Activated naive CD8-positive, alpha-beta T cell treated with anti-CD3 and anti-CD28 coated beads, Interleukin-2, amount 50 U/mL, for 24 hours (primary cell): ENCODE measurements at places on chromosomes 5 and 9.

- DNase-seq = peak; percentile 36
Observed at GRCh38 chr9:83538172-83538889, at the start of gene FRMD3. FRMD3 (minus strand) TSS chr9:83538401; CDS start chr9:83538231, 170 bp downstream.

GRCh38 chr5:158701406-158702177, 398.1 kb downstream of the EBF1 start:
- DNase-seq = no peak

DNA sequence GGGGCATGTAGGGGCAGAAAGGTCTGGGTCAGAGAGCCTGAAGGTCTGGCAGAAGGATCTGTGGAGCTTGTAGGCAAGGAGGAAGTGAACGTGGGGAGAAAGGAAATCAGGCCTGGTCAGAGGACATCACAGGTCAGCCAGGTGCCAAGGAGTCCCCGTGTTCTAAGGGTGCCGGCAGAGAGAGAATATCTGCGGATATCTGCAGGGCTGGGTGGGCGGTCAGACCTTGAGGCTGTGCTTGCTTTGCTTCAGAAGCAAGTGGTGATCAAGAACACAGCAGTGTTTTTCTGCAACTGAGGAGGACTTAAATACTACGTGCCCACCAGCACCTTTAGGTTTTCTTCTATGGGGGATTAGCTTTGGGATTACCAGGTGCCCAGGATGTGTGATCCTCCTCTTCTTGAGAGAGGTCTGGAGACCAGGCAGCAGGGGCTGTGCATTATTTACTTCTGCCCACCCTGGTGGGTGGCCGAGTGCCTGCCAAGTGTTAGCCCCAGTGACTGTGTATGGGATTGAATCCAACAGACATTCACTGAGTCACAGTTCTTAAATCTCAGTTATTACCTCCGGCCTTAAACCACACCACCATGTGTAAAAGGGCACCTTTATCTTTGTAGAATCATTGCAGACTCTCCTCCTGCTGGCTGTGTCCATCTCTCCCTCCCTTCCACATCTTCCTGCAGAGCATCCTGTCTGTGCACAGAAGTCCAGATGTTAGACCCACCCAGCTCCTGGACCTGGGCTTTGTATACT, 12.5 kb upstream of the SHB start:
- DNase-seq = no peak

- DNase-seq = peak; percentile 60
Observed at GRCh38 chr9:133737774-133738639, at the start of gene SARDH. SARDH (minus strand) TSS chr9:133738352; CDS start chr9:133734173, 4,179 bp downstream.

GRCh38 chr9:135884328-135885035, 22.9 kb downstream of the CAMSAP1 start:
- no peak for DNase-seq

- peak; percentile 18 for DNase-seq
Observed at GRCh38 chr9:95463148-95464060, 53.4 kb downstream of the PTCH1 start.

DNA sequence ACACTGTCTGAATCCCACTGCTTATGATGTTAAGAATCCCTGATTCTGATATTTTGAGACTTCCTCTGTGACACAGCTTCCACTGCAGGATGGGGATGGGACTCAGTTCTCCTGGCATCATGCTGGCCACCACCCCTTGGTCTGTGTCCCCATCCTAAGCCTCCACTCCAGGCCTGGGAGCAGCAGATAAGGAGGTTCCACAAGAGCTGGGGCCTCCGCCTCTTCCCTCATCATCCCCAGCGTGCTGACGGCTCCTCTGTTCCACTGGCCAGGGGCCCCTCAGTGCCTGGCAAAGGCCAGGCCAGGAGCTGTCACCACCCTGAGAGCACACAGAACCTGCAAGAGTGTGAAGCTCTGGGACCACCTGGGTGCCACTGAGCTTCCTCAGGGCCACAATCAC, 40.6 kb downstream of the CAMK2A start:
- no peak for DNase-seq

GRCh38 chr5:86679949-86680348, 62.2 kb downstream of the COX7C start:
- DNase-seq = no peak

DNA sequence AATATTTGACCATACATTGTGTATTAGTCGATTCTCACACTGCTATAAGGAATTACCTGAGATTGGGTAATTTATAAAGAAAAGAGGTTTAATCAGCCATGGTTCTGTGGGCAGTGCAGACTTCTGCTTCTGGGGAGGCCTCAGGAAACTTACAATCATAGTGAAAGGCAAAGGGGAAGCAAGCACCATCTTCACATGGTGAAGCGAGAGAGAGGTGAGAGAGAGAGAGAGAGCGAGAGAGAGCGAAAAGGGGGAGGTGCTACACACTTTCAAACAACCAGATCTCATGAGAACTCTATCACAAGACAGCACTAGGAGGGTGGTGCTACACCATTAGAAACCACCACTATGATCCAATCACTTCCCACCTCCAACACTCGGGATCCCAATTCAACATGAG, 4.1 kb upstream of the GRAMD2B start:
- no peak for DNase-seq

- no peak for DNase-seq
Observed at GRCh38 chr9:30732060-30732459, 1652.4 kb upstream of the ACO1 start.

DNA sequence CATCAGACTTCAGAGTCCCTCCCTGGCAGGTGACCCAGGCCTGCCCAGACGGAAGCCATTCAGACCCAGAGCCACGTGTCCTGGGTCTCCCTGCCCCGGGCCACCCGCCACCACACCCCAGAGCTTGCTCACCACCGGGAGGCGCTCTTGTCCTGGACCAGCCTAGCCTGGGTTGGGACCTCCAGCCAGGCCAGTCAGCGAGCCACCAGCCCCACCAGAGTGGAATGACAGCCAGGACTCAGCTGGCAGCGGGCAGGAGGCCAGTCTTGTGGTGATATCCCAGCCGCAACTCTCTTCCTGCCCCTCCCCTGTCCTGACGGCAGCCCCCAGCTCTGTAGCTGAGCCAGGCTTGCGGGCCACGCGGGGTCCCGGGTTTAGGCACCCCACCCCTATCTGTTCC, 1.7 kb upstream of the PTGDS start:
- peak; percentile 57 for DNase-seq

GRCh38 chr5:88821161-88821560, 61.8 kb downstream of the MEF2C start:
- DNase-seq = no peak

- DNase-seq = no peak
Observed at GRCh38 chr9:37350486-37351190, 71.9 kb upstream of the GRHPR start.

DNA sequence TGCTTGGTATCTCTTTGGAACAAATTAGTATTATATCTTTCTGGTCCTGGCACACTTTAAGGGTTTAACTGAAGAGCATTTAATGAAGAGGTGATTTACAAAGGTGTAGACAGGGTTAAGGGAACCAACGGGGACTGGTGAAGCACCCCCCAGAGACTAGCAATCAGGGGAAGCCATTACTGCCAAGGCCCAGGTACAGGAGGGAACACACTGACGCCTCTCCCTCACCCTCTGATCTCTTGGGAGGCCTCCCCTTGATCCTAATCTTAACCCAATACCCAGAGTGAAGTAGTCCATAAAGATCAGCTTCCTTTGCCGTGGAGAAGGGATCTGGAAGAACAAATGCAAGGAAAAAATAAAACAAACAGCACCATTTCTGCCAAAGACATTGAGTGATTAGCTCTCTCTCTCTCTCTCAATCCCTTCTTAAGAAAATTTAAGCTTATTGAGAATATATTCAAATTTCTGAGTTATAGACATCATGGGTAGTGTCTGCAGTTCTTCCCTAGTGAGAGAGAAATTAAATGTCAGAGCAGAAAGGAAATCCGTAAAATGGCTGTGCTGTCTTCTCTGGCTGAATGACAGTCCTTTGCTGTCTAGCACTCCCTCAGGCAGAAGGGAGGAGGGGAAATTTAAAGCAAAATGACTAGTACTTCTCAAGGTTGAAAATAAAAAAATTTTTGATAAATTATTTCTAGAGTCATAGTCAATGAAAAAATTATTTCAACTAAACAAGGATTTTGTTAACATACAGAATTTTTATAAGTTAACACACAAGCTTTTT, 20.0 kb downstream of the F2R start:
- no peak for DNase-seq

DNA sequence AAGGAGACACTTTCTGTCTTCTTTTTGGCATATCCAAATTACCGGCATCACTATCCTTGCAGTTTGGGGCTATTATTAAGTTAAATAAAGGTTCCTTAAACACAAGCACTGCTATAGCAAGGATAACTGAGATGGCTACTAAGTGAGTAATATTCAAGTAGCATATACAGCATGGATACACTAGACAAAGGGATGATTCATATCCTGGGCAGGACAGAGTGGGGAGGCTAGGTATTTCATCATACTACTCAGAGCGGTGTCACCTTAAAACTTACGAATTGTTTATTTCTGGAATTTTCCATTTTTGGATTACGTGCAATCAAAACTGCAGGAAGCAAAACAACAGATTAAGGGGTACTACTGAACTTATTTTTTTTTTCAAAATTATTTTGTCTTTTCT, 54.1 kb downstream of the FER start:
- no peak for DNase-seq

DNA sequence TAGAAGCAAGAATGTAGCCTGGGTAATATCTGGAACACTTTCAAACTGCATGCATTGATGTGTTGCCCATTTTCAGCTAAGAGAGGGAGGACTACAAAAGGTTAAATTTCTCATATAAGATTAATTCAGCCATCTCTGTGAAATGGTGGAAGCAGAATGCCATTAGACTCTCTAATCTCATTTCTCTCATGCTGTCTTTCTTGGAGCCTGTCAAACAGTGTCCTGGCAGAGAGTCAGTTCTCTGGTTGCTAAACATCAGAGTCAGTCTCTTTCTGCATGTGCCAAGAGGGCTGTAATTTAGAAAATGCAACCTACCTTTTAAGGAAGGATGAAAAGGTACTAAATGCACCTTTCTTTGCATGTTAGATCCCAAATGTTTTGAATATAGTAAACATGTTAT, 910 bp upstream of the GARNL3 start:
- DNase-seq = no peak

GRCh38 chr5:31964007-31964360, 210.1 kb downstream of the GOLPH3 start:
- DNase-seq = no peak

DNA sequence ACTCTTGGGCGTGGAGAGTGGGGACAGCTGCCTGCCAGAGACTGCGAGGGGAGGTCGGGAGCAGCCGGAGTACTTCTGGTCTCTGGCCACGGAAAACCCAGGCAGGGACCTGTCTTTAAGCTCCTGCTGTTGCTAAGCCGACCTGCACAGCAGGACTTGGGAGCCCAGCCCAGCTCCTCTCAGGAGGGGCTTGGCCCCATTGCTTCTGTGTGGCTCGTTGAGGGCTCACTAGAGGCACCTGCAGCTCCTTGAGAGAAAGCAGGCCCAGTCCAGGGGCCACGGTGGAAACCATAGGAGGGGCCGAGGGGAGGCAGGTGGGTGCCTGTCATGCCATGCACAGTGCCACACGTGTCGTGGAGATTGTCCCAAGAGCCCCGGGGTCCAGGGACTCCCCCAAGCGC, 3.3 kb upstream of the LCN2 start:
- no peak for DNase-seq

DNA sequence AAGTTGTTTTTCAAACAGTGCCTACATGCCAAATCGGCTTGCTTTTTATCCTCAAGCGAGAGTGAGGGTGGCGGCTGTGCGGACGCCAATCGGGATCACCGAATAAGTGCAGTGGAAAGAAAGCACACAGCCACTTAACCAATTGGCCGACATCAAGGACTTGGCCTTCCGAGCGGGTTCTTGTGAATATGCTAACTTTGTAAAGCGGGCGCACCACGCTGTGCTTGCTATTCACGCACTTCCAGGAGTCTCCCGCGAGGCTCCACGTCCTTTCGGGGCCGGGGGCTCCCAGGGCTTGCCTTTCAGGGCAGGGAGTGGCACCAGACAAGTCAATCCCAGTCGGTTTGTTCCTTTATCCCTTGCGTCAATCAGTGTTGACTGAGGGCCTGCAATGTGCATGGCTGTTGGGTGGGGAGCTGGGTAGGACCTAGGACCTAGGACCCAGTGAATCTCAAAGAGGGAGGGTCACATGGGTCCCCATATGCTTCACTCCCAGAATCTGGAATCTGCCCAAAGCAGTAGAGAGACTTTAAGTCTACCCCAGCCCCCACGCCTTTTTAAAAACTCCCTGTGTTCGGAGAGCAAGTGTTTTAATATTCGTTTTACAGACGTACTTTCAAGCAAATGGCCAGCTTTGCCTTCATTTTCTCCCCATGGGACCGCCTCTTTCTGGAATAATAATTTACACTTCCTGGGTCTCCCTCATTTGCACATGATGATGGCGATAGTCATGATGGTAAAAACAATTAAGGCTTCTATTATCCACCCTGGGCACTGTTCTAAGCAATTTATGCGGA, 2.0 kb upstream of the GCNT4 start:
- DNase-seq = peak; percentile 29

DNA sequence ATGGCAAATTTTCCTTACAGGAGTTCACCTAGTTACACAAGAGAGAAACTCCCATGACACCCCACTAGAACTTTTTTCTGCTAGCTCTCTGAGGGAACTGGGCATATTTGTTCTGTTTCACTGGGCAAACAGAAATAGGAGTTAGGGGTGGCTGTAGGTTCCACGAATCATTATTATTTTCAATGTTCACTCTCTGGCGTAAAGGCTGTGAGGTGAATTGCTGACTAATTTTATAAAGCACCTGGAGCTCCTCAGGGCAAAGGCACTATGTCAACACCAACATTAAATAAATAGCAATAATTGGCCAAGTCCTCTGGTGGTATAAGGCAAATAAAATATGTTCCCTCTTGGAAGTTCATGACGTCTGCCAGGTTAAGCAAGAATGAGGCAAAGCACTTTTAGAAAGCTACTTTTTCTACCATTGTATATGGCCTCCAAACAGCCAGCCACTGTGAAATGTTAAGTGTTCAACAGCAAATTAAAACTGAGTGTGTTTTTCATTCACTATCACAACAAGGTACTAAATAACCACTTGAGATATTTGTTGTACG, 344.6 kb downstream of the PDE4D start:
- DNase-seq = no peak

- no peak for DNase-seq
Observed at GRCh38 chr5:10673017-10673389, 88.0 kb downstream of the DAP start.

DNA sequence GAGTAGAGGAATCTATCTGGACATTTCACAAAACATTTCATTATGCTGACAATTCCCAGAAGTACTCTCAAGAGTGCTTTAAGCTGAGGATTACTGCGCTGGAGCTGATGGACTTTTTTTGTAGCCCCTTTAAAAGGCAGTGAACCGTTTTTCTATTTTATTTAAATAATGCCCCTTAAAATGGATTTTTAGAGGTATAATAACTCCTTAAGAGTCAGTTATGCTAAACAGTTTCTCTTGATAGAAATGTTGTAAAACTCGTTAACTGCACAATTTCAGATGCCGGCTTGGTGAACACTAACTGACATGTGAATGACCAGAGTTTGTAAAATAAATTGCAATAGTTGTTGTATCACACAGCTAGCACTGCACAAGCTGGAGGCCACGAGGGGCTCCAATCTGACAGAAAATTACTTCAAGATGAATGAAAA, 174.0 kb downstream of the NR2F1-AS1 start:
- DNase-seq = no peak

DNA sequence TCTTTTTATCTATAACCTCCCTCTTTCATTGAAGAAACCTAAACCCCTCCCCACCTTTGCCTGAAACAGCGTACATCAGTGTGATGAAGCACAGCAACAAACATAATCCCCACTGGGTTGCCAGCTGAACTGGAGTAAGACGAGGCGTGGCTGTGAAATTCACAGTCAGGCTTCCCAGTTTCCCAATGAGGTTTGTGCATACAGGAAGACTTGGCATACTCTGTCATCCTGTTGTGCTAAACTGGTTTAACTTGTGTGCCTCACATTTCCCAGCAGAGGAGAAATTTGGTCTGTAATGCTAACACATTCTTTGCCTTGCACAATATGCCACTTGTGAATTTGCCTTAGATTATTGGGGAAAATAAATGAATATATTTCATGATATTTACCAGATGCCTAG, 121.5 kb downstream of the SV2C start:
- no peak for DNase-seq
